ENCODE measurements at places on chromosomes 1 and 21.

DNA sequence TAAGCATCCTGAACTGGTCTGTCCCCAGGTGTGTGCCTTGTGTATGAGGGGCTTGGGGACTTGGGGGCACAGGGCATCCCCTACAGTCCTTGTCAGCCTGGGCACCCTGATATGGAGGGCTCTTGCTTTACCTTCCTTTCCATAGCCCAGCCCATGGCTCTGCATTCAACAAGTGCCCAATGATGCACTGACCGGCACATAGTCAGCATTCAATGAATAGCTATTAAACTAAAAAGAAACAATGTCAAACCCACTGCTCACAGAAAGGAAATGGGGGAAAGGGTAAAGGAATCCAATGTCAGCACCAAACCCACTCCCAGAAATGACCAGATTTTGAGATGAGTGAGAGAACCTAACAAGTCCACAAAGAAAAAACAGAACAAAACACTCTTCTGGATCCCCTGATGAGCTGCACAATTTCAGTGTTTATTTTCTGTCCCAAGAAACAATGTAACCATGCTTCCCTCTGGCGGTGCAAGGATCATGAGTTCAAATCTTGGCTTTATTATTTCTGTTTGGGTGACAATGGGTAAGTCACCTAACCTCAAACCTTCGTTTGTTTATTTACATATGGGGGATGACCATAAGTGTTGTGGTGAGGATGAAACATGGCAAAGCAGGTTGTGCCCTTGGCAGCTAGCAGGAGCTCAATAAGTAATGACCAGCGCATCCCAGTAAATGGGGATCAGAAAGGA, 22.0 kb downstream of the SYT6 start:
- DNase-seq: no peak

DNA sequence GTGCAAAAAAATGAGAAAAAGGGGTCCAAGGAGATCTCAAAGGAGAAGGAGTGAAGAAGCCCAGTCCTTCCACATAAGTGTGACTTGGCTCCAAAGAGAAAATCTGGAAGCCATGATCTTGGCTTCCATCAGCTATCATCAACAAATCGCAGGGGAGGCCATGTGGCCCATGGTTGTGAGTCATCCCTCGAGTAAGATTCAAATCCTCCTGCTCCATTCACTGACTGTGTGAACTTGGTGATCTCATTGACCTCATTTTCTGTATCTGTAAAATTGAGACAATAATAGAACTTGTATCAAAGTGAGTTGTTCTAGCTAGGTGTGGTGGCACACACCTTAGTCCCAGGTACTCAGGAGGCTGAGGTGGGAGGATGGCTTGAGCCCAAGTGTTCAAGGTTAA, 79.1 kb upstream of the OLIG2 start:
- DNase-seq: no peak

- no peak for DNase-seq
Observed at GRCh38 chr1:38790422-38791163, 69.0 kb downstream of the RRAGC start.

GRCh38 chr1:170854677-170855076, 80.7 kb upstream of the MROH9 start:
- DNase-seq: no peak

DNA sequence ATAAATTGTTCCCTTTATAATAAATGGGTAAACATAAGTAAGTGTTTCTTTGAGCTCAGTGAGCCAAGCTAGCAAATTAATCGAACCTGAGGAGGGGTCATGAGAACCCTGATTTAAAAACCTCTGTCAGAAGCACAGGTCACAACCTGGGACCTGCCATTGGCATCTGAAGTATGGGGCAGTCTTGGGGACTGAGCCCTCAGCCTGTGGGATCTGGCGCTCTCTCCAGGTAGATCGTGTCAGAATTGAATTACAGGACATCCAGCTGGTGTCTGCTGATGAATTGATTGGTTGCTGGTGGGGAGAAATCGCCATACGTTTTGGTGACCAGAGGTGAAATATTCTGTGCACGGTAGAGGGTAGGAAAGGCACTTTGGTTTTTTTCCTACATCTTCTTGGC, 17.5 kb downstream of the UCK2 start:
- no peak for DNase-seq

GRCh38 chr1:231727171-231727570, 100.6 kb downstream of the DISC1 start:
- DNase-seq: no peak

- no peak for DNase-seq
Observed at GRCh38 chr1:31790140-31790539, 25.7 kb downstream of the SPOCD1 start.

- DNase-seq: no peak
Observed at GRCh38 chr21:15138490-15138889, 73.7 kb upstream of the NRIP1 start.

GRCh38 chr1:25706146-25707089, 89.8 kb downstream of the MAN1C1 start:
- DNase-seq: no peak

GRCh38 chr1:205321162-205321958, at the start of gene NUAK2:
Gene NUAK2, minus strand, starts transcription at chr1:205321745. Its CDS starts 117 bp downstream, at chr1:205321628.
- peak; percentile 73 for DNase-seq

GRCh38 chr1:90501281-90501680, 215.8 kb downstream of the BARHL2 start:
- DNase-seq: no peak

DNA sequence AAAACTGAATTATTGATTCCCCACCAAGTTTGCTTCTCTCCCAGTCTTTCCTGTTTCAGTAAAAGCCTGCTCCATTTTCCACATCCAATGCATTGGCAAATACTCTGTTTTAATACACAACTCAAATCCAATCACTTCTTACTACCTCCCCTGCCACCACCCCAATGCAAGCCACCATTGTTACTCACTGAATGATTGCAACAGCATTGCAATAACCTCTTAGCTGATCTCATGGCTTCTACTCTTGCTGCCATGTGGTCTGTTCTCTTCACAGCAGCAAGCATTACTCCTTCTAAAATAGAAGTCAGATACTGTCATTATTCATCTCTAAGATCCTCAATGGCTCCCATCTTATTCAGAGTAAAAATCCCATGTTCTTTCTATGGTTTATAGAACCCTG, 123.4 kb downstream of the ATP6V1G3 start:
- no peak for DNase-seq

DNA sequence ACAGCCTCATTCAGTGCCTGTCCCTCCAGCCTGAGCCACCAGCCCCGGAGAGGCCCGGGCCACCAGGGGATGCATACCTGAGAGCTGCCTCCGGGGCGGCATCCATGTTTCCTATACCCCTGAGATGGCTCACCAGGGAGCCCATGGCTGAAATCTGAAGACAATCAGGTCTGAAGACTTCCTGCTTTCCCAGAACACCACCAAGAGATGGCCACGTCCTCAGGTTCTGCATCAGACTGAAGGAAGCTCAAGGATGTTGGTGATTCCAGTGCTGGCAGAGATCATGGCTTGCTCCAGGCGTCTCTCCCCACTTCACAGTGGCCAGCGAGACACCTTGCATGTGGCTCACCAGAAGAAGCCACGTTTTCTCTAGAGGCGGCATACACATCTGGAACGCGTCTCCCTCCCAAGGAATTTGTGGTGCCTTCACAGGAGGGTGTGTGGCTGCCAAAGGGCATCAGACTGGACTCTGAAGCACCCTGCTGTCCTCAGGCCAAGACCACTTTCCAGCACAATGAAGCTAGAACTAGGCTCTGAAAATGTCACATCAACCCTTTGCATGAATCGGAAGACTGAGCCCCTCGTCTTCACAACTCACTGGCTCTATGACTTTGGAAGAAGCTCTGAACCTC, 170.7 kb upstream of the IRF2BP2 start:
- DNase-seq: no peak

DNA sequence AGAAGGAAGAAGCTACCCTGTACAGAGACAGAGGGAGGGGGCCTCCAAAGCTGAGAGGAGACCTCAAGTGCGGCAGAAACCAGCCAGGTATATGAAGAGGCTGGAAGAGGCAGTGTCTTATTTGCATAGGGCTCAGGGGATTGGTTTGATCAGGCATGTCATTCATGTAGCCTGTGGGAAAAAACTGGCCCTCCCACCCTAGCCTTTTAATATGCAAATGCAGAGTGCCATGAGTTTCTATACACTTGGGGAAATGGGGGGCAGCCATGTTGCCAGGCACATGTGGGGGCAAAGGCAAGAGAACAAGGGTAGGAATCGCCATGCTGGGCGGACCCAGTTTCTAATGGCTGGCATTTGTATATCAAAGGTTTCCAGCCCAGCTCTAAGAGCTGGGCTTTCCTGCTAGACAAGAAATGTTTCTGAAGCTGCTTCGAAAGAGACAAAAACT, 172.7 kb downstream of the RASAL2 start:
- no peak for DNase-seq

- DNase-seq: no peak
Observed at GRCh38 chr1:167617153-167618147, 12.6 kb upstream of the RCSD1 start.

Measured in stimulated activated CD8-positive, alpha-beta memory T cell treated with anti-CD3 and anti-CD28 coated beads, Interleukin-7, amount 100 ng/mL, for 1 hour (primary cell).